ENCODE measurements at places on chromosomes 11 and 22.

- DNase-seq, result no peak
Measured at GRCh38 chr11:80350541-80350940, 909.7 kb upstream of the TENM4 start.

GRCh38 chr11:134901542-134901941, 489.5 kb upstream of the B3GAT1 start:
- DNase-seq, result no peak

DNA sequence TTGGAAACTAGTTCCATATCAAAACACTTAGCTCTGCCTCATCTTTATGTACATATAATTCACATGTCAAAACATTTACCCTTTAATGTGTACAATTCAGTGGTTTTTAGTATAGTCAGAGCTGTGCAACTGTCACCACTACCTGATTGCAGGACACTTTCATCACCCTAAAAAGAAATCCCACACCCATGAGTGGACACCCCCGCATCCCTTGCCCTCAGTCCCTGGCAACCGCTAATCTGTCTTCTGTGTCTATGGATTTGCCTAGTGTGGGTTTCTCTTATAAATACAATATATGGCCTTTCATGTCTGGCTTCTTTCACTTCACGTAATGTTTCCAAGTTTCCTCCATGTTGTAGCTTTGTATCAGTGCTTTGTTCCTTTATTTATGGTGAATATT, 8.6 kb upstream of the EMID1 start:
- DNase-seq, result no peak

DNA sequence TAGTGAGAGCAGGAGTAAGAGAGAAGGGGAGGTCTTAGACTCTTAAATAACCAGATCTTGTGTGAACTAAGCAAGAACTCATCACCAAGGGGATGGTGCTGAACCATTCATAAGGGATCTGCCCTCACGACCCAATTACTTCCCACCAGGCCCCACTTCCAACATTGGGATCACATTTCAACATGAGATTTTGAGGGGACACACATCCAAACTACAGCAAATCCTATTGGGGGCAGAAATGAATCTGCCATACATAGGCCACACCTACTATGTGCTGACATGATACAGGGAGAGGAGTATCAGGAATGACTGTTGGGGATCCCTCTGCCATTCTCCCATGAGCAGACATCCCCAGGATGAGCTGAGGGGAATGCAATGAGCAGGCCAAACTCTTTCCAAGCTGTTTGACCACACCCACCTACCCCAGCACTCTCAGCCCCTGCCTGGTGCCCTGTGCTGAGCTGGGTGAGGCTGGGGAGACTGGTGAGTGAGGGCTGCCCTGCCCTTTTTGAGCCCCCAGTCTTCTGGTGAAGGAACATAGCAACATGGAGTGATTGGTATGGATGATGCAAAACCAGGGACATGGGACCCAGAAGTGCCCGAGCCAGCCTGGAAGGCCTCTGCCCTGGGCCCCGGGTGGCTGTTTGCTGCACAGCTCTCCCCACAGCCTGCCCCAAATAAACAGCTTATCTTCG, 1.2 kb upstream of the GTSE1 start:
- no peak for DNase-seq

GRCh38 chr11:48037709-48038468, 57.5 kb downstream of the PTPRJ start:
- DNase-seq, result no peak

DNA sequence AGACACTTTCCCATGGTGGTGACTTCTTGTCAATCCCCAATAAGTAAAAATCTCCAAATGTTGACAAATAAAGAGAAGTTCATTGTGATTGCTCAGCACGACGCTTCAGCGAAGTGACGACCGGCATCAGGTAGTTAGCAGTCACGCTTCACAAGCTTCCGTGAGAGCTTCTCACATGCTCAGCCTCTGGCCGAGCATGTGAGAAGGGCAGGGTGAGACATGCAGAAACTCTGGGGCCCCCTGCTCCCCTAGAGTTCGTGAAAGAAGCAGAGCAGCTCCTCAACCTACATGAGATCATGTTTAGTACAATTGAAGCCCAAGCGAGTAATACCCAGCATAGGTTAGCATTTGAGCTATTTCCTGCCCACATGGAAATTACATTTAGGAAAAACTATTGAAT, 4.4 kb upstream of the C11orf16 start:
- no peak for DNase-seq
